ENCODE measurements at places on chromosomes 16 and 17.

DNA sequence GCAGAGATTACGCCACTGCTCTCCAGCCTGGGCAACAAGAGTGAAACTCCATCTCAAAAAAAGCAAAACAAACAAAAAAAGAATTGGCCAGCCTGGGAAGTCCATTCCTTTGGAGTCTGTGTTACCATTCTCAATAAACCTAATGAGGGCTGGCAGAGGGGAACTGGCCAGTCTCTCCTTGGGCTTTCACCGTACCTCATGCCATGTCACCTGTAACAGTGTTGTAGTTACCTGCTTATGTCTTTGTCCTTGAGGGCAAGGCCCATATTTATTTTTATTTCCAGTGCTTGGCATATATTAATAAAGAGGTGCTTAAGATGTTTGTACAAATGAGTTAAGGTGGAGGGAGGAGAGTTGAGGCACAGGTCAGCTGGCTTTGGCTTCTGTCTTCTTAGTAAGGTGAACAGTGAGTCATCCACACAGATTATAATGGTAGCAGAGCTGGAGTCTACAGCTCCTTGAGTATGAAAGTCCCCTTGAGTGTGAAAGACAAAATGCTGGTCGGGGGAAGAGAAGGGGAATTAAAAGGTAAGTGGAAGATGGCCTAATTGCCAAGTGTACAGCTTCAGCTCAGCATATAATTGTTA lies 8.4 kb downstream of the C1QBP start:
- no peak for DNase-seq

DNA sequence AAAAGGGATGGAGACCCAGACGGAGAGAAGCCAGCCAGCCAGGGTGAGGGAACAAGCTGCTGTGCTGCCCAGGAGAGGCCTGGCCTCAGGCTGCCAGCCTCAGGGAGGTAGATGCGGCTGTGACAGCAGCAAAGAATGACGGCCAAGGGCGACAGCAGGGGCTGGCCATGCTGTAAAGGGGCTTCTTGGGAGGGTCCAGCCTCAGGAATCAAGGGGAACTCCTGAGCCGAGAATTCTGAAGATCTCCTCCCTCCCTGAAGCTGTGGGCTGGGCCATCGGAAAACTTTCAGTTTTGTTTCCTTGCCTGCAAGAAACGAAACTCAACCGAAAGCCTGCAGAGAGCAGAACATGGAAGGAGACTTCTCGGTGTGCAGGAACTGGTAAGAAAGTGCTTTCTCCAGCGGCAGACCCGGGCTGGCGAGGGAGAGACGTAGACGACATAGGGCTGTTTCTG lies at the start of gene XAF1:
Gene XAF1 (plus strand): TSS at position 316 of the 454 bp plus-strand sequence. CDS start 33 bp downstream, at position 349.
- DNase-seq: peak; percentile 30

DNA sequence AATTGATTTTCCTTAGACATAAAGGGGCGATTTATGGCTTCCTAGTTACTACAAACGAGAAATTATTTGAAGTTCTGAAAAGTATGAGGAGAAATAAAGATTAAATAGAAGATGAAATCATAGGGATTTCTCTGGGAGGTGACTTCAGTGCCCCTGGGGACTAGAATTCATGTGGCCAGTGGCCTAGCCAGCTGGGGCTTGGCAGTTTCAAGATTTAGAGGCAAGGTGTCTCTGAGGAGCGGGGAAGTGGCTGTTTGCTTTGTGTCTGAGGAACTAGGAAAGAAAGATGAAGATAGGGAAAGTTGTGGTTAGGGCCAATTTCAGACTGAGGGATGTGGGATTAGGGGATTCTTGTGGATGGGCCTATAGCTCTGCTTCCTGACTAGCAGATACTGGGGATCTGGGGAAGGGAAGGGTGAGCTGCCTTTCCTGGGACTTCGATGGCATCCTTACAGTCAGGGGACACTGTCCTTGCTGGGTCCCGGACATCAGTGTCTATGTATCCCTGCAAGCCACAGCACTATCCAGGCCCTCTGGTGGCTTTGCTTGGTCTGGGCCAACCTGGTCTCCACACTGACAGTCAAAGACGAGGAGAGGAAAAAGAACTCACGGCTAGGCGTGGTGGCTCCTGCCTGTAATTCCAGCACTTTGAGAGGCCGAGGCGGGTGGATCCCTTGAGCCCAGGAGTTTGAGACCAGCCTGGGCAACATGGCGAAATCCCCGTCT lies 22.4 kb upstream of the MEOX1 start:
- peak; percentile 57 for DNase-seq

GRCh38 chr17:4136373-4136772 lies 6.5 kb downstream of the ZZEF1 start:
- DNase-seq: peak; percentile 91

DNA sequence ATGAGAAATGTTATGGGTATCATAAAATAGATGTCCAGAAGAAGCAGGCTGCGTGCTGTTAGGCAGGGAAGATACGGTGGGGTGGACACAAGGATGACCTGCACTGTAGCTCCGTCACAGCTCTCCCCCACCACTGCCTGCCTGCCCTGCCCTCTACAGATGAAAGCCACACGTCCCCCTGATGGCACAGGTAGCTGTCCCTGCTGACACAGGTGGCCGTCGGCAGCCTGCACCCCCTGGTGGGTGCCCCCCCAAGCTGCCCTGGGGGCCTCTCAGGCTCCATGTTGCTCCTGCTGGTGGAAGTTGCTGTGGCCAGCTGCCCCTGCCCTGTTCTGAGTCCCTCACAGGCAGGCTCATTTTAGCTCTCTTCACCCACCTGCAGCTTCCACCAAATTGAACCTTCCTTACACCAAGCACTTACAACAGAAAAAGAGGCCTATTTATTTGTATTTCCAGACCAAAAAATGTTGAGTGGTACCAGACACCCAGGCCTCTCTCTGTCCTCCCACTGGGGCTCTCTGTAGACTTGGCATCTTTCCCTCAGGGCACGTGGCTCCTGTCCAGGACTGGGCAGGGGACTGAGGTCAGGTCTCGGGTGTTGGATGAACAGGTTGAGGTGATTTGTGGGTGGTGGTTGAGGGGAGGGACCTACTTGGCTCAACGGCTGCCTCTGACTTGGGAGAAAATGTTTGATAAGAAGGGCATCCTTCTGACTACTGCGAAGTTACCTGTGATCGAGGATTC lies 50.1 kb upstream of the CACNG5 start:
- no peak for DNase-seq

DNA sequence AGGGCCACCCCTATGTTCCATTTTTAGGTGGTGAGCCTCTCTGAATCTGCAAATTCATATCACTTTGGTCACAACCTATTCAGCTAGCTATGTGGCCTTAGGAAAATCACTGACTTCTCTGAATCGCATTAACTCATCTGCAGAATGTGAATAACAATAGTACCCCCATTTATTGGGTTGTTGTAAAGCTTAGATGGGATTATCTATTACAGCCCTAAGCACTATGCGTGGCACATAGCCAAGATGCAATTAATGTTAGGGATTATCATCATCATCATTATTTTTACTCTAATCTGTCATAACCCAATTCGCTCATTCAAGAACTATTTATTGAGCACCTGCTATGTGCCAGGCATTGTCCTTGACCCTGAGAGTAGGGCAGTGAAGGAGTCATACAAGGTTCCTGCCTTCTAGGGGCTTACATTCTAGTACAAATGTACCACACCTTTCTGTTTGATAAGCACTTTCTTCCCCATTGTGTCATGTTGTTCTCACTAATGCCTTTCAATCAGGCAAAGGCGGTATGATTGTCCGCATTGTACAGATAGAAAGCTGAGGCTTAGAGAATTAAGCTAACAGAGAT lies 38.5 kb downstream of the CHD9 start:
- no peak for DNase-seq

DNA sequence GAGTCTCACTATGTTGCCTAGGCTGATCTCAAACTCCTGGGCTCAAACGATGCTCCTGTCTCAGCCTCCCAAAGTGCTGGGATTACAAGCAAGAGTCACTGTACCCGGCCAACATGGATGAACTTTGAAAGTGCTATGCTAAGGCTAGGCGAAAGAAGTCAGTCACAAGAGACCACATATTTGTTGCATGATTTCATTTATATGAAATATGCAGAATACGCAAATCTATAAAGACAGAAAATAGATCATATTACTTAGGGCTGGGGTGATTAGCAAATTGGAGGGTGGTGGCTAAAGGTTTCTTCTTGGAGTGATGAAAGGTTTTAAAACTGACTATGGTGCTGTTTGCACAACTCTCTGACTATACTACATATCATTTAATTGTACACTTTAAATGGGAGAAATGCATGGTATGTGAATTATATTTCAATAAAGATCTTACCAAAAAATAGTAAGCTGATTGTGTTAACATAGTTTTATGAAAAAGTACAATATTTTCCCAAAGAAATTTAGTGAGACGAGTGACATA lies 1.2 kb upstream of the FLYWCH1 start:
- DNase-seq: no peak

- DNase-seq: peak; percentile 94
These were observed 26.9 kb upstream of the ZNF750 start for GRCh38 chr17:82866590-82867191.

DNA sequence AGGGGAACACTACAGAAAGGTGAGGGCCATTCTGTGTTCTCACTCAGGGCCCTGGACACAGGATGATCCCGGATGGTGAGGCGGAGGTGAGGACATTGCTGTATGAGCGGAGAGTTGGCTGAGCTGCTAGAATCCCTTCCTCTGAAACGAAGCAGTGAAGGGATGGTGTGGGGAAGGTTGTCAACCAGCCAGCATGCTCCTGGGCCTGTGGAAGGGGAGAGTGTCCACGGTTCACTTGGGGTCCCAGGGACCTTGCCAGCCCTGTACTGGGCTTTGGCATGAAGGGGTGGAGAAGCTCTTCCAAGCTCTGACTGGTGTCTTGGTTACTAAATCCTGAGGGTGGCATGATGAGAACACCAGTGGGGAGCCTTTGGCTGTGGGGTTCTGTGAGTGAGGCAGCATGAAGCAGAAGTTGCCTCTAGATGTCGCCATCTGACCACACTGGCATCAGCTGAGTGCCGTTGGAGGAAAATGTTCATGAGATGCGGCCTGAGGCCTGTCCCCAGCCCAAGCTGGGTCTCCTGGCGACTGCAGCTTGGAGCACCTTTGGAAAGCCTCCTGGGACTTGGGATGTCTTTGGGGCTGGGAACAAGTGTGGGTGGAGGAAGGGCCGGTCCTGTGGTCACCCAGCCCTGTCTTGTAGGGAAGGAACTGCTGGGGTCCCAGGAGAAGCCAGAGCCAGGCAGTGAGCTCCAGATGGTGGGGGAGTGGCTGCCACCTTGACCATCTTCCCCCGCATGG lies 14.8 kb downstream of the PDP2 start:
- peak; percentile 89 for DNase-seq

GRCh38 chr16:64122177-64122576 lies 999.7 kb downstream of the CDH11 start:
- peak; percentile 37 for DNase-seq

- no peak for DNase-seq
These were observed 13.5 kb downstream of the TRIM37 start for GRCh38 chr17:59093145-59093701.

GRCh38 chr17:17139972-17140589 lies 66.1 kb downstream of the PLD6 start:
- peak; percentile 58 for DNase-seq

GRCh38 chr16:30786115-30786935 lies 680 bp downstream of the ZNF629 start:
- peak; percentile 68 for DNase-seq

GRCh38 chr16:84044118-84044488 lies 1.5 kb upstream of the SLC38A8 start:
- DNase-seq: peak; percentile 36

- DNase-seq: peak; percentile 81
These were observed 7.4 kb upstream of the ABR start for GRCh38 chr17:1186923-1187771.

GRCh38 chr16:59514651-59515050 lies 780.5 kb upstream of the GOT2 start:
- no peak for DNase-seq

DNA sequence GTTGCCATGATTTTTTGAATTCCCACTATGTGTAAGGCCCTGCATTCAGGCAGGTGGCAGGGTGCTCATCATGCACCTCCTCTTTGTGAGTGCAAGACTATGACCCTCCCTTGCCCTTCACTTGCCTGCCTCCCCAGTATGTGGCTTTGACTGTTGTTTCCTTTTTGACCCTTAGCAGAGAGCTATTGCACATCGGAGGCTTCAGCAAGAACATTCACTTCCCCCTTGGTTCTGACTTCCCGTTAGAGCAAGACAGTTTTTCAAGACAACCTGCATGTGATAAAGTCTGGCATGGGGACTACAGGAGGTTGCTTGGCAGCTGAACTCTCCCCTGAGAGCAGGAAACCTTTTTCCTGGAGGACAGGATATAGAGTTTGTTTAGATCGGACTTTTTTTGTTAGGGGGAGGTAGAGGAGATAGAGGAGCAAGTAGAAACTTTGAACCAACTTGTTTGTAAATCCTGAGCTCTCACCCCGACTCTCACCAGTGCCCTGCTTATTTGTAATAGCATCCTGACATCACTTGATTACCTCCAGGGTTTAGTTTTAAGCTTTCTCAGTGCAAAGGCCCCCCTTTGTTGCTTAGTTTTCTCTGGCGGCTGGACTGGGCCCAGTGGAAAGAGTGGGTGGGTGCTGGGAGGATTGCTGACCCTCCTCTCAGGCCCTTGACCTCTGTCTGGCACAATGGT lies 34.3 kb downstream of the LIMD2 start:
- no peak for DNase-seq
